ENCODE measurements at places on chromosomes 11 and 22.
A peak's percentile ranks its signal among the peaks of the same experiment; 100 is the strongest.

DNA sequence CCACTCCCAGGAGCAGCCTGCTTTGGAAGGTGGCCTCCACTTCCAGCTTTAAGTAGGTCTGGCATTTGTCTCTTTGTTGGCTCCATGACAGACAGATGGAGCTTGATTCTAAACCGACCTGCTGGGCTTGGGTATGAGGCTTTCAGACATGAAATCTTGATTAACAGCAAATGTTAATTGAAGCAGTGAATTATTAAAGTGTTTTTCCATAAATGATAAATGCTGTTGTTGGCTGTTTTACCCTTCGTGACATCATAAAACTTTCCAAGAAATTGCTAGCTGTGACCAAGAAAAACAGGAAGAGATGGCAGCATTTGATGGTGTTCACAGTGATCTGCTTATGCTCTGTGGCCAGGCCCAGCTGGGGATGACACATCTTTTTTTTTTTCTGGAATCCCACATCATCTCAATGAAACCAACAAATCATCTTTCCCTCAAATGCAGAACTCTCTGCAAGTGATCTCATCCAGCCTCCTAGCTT lies 66.1 kb downstream of the RBMXL2 start:
- DNase-seq, result no peak

DNA sequence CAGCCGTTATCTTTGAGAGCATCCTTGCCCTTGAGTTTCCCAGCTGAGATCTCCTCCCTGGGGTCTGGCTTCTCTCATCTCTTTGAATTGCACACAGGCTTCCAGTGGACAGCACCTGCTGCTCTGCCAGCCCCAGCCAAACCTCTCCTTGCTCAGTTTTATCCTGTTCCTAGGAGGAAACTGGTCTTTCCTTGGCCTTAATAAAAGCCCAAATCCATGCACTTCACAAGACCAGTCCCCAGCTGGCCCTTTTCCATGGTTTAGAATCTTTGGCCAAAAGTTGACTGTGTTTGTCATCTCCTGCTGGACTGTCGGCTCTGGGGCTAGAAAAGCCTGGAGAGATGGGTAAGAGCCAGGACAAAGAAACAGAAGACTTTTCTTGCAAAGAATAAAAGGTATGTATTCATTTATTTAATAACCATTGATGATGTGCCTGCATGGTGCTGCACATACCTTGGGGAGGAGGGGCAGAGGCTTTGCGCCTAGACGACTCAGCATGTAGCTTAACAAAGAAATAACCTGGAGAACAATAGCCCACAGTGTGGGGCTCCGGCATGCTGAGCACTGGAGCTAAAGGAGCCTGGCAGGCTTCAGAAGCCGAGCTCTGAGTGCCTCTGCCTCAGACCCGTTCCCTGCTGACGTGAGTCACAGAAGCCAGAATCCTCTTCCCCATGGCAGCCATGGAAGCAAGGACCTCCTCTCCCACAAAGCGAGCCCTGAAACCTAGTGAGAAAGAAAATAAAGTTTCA lies 319.3 kb upstream of the B3GAT1 start:
- no peak for DNase-seq

DNA sequence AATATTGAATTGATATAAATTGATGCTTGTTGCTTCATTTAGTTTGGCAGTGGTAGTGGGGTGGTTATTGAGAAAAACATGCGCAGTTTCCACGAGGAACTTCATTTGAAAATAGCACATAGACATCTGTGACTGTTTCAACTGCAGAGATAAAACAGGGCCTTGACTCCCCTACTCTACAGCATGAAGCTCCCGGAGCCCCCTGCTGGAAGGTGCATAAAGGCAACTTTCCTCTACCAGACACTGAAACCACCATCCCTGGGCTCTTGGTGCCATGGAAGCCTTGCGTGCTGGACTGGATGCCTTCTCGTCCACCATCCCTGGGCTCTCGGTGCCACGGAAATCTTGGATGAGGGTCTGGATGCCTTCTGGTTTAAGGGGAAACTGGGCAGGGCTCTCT lies 195.9 kb downstream of the CSNK2A3 start:
- peak; percentile 4 for DNase-seq

DNA sequence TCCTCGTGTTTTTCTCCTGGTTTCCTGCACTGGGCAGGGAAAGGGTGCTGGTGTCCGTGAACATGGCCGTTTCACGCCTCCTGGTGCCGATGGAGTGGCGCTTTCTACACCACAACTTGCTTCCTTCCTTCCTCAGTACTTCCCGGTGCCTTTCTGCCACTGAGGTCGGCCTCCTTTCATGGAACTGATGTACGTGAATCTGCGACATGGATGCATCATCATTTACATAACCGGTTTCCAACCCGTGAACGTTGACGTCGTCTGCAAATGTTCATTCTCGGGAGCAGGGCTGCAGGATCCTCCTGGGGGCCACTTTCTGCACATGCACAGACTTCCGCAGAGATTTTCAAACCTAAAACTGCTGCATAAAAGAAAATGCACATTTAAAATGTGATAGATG lies 474.4 kb downstream of the BRD1 start:
- no peak for DNase-seq

GRCh38 chr11:130710021-130710420 lies 206.3 kb downstream of the SNX19 start:
- DNase-seq, result no peak

GRCh38 chr22:49305966-49306631 lies 521.6 kb downstream of the BRD1 start:
- no peak for DNase-seq

GRCh38 chr11:64331569-64332371 lies 8.2 kb upstream of the CCDC88B start:
- DNase-seq, result peak; percentile 97

- DNase-seq, result no peak
Observed at GRCh38 chr11:45655012-45655283, 10.5 kb downstream of the CHST1 start.

DNA sequence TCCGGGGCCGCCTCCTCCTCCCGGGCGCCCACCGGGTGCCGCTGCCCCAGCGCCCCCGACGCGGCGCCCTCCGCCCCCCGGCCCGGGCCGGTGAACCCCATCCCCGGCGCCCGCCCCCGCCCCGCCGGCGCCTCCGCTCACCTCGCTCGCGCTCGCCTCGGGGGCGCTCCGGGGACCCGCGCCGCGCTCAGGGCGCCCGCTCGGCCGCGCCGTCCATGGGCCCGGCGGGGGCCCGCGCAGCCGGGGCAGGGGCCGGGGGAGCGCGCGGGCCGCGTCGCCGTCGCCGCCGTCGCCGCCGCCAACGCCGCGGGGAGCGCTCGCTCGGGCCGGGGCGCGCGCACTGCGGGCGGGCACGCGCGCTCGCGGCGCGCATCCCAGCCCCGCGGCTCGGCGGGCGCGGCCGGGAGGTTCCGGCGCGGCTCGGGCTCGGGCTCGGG lies 293 bp downstream of the DUSP8 start:
- DNase-seq, result no peak

DNA sequence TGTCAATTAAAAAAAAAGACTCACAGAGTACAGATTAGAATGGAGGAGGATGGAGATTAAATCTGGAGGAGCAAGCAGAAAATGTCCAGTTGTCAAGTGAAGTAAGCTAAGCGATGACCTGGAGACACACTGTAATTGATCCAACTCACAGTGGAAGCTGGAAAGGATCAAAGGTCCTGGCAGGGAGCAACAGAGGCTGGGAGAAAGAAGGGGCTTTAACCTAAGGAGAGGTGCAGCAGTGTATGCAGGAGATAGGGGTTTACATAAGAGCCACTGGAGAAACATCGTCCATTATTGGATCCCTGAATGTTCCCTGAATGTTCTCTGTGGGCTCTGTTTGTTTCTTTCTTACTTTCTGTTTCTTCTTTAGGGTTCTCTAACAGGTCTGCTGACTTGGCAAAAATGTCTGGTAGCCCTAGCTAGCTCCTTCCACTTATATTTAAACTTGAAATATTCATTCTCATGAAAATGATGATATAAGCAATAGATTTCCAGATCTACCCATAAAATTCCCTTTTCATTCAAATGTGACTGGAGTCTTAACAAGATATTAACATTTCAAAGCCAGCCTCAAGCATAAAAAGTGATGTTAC lies 30.1 kb upstream of the CAT start:
- no peak for DNase-seq

DNA sequence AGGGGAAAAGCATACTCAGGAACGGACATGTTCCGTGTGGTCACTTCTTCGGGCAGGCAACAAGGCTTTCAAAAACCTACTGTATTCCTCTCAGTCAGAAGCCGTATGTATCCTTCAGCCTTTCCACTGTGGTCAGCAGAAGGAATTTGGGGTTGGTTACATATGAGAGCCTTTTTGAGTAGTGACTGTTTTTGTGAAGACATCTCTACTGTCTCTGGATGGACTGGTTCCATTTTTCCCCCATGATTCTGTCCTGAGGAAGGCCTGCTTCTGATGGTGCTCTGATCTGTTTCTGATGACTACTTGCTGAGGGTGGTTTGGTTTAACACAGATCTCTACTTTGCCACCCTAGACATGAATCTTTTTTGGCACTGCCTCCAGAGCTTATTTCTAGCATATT lies 63.7 kb upstream of the HORMAD2 start:
- DNase-seq, result no peak

- no peak for DNase-seq
Observed at GRCh38 chr22:22748297-22748743, 103.9 kb downstream of the GGTLC2 start.

- DNase-seq, result no peak
Observed at GRCh38 chr22:20095521-20095920, 15.5 kb downstream of the DGCR8 start.

DNA sequence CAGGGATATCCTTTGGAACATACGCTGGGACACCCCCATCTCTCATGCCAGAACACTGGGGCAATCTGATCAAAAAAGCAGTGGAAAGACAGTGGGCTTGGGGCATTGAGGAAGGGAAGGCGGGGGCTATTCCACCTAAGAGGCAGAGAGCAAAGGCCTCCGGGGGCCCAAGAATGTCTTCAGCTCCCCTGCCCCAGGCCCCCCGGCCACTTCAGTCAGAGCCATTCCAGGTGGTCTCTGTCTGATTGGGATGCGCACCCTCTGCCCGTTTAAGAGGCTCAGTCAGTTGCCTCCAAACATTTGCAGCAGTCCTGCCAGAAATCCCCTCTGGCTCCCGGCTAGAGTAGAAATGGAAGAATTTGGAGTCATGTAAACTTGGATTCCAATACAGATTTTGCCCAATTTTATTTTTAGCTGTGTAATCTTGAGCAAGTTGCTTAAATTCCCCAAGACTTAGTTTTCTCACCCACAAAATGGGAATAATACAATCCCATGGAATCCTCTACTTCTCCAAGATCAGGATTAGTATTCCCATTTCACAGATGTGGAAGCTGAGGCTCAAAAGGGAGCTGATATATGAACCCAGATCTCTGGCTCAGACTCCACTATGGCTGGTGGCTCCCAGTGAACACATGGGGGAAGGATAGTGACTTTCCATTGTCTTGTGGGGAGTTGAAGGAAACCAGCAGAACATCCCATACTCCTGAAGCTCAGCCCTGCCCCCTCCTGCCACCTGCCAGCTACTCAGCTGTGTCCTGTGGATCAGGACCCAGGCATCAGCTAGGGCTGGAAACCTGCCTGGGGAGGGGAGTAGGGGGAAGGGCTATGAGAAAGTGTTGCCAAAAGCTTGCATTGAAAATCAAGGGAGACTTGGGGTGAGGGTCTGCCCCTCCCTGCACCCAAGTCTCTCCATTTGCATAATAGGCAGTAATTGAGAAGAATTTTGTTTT lies 6.1 kb upstream of the WNT11 start:
- no peak for DNase-seq

DNA sequence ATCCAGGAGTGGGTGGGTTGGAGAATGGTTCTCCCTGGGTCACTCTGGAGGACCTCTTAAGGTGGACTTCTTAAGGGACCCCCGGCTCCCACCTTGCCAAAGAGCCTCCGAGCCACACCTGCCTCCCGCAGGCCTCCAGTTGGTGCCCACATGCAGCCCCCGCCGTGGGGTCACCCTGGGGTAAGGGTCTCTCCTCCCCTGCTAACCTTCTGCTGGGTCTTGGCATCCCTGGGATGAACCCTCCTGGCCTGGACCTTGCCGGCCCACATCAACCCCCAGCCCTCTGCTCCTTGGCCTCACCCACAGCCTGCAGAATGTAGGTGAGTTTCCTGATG lies 12.5 kb upstream of the MUC6 start:
- DNase-seq, result no peak

DNA sequence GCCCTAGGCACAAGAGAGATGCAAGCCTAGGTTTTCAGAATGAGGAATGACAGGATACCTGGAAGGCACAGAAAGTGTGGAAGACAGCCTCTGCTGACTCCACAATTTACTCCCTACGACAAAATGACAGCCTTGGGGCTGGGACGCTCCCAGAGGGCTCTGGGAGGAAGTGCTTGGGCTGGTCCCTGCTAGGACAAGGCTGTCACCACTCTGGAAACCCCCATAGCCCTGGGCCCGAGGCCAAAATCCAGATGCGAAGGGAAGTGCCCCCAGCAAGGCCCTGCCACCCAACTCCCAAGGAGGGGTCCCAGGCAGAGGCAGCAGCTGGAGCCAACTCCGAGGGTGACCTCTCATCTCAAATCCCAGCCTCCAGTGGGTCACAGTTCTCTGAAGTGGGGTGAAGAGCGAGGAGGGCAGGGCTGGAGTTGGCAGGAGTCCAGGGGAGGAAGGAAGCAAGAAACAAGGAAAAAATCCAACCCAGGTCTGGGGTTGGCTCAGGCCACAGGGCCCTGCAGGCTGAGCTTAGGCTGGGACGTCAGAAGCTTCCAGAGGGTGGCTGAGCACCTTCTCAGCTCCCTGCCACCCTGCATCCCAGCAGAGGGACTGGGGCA lies 6.3 kb upstream of the CDC42EP2 start:
- DNase-seq, result no peak

- DNase-seq, result no peak
Observed at GRCh38 chr22:27489178-27489675, 312.3 kb downstream of the MN1 start.

DNA sequence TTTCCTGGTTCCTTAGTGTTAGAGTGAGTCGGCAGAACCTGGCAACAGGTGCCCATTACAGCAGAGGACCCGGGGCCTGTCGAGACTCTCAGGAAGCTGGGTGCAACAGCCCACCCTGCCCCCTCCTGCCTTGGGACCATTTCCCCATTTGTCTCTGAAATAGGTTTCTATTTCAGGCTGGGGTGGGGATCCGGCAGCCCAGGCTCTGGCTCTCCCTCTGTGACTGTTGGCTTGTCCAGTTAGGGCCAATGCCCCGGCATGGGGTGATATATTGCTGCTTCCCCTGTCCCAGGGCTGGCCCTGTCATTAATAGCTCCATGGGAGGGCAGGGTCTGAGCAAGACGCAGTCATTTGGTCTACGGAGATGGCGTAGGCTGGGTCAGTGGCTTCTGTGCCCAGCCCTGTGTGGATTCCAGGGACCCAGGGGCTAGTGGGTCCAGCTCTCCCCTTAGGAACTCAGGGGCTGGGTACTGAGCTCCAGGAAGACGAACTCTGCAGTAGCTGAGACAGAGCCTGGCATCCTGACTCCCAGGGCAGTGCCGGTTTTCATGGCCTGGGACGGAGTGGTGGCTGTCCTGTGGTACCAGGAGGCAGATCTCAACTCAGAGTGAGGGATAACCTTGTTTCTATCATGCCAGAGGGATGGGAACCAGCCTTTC lies 2.7 kb downstream of the P2RY6 start:
- no peak for DNase-seq

DNA sequence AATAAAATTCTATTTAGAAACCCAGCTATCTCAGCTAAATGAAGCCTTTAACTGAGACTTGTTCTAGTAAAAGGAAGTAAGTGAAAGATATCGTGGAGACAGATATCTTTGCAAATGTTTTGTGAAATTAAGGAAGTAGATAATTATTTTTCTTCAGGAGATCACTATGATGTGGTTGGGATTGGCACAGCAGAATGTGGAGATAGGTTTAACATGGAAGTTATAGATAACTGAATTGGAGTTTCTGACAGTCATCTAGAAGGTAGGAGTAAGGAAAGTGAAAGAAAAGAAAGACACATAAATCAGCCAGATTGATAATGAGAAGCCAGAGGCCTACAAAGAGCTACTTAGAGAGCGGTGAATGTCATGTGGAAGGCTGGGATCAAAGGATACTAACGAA lies 4.7 kb upstream of the CASP5 start:
- no peak for DNase-seq

All from KG1 (cell line).